K562 (cell line): ENCODE measurements at places on chromosomes 5 and 9. TPM values are rescaled to one million over a fixed set of nuclear protein-coding genes. Genes with fewer than 3 reads are reported as not detected.
A peak's percentile ranks its signal among the peaks of the same experiment; 100 is the strongest.

GRCh38 chr5:16585041-16585667 lies 31.6 kb downstream of the RETREG1 start:
- no peak overlapping the region for H3K27ac ChIP-seq
- H3K4me3 ChIP-seq = no peak overlapping the region
- H3K4me1 ChIP-seq = no peaks in the 10 kb centered on the region
- H3K36me3 ChIP-seq = no peaks in the 10 kb centered on the region

The PCDHGB3 gene
- total RNA-seq = 0.07 and 0.16 TPM in 2 replicates

The STPG3 gene
- not detected in 2 replicates for total RNA-seq

GRCh38 chr5:91219091-91219802 lies 163.9 kb downstream of the ARRDC3 start:
- H3K4me1 ChIP-seq = no peaks in the 10 kb centered on the region
- peak; percentile 30 for DNase-seq
- no peaks in the 10 kb centered on the region for H3K27me3 ChIP-seq
- H3K27ac ChIP-seq = peak overlapping the region; percentile 50; the same call in 1 of the 3 replicates

DNA sequence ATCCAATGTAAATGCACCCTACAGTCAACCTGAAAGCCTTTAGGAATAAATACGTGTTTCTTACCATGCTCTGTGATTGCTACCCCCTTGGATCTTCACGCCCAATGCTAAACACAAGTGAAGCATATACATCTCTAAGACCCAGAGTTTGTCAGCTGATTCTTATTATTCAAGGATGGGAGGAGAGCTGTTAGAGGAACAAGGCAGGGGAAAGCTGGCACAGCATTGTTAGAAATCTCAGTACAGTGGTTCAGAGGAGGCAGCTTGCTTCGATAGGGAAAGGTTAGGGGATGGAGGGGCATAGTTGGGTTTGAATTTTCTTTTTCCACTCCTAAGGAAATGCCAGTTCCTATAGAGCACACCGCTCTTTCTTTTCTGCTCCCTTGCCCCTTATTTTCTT lies 16.7 kb upstream of the TAF11L2 start:
- no peaks in the 10 kb centered on the region for H3K36me3 ChIP-seq
- H3K27me3 ChIP-seq = no peaks in the 10 kb centered on the region
- no peak overlapping the region for H3K27ac ChIP-seq
- no peaks in the 10 kb centered on the region for H3K4me1 ChIP-seq
- DNase-seq = no peak

- no peak overlapping the region for H3K4me3 ChIP-seq
- H3K4me1 ChIP-seq = peaks cover 3% of the 10 kb centered on the region
- no peaks in the 10 kb centered on the region for H3K27me3 ChIP-seq
- peaks cover 68% of the 10 kb centered on the region; the same call in 2 of the 3 replicates for H3K36me3 ChIP-seq
- no peak for DNase-seq
Observed at GRCh38 chr5:54411176-54411575, 44.3 kb upstream of the HSPB3 start.

DNA sequence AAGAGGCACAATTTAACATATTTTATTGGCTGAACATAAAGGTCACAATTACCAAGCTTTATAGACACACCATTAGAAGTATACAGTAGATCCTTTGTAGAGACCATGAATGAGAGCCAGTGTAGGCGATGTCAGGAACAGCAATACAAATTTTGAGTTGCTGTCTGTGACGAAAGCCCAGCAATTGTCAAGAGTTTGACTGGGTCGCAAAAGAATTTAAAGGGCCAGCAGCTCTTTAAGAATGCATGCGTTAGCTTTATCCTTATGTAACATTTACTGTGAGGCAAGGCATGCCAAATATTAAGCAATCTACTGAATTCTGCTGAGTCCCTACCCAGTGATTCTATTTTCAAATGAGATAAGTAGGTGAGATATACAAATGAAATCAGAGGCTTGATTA lies 236.9 kb downstream of the ARRDC3 start:
- H3K4me3 ChIP-seq = no peak overlapping the region
- H3K36me3 ChIP-seq = no peaks in the 10 kb centered on the region
- H3K4me1 ChIP-seq = no peaks in the 10 kb centered on the region
- no peak overlapping the region for H3K27ac ChIP-seq

DNA sequence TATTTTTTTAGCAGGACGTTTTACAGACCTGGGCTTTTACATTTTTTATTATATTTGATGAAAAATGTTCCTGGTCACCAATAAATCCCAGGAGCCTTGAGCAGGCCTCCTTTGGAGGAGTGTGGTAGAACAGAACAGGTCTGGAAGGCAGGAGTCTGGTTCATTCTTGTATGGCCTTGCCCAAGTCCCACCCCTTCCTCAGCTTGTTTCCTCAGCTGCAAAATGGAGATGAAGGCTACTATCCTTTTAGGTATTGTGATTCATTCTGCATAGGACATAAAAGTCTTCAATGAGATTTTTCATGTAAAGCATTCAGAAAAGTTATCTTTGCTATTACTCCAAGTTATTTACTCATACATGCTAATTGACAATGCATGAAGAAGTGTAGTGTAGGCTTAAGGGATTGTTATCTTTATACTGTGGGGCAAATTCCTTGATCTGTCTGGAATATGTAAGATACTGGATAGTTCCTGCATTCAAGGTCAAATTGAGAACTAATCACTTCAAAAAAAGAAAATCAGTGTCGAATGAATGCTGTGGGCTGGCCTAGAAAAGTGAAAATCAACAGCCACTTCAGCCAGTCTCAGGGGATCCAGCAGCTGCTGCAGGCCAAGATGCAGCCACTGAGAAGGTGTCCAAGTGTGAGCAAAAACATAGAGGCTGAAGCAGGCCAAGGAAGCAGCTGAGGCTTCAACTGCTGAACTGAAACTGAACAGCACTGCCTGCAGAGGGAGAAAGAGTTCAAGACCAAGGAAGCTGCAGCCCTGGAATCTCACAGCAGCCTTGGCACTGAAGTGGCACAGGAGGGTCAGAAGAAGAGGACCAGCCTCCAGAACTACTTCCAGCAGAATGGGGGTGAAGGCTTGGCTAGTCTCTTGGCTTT lies 15.5 kb upstream of the SLC36A3 start:
- no peak overlapping the region for H3K4me3 ChIP-seq
- H3K4me1 ChIP-seq = no peaks in the 10 kb centered on the region
- no peaks in the 10 kb centered on the region for H3K36me3 ChIP-seq
- no peak for DNase-seq

The TCERG1 gene
- 126 and 128 TPM in 2 replicates for total RNA-seq

GRCh38 chr9:136629879-136630661 lies 32.6 kb upstream of the EGFL7 start:
- no peak overlapping the region for H3K27ac ChIP-seq
- no peaks in the 10 kb centered on the region for H3K36me3 ChIP-seq
- H3K27me3 ChIP-seq = peaks cover 12% of the 10 kb centered on the region; the same call in 1 of the 2 replicates
- peak; percentile 72 for DNase-seq
- H3K4me3 ChIP-seq = no peak overlapping the region

The PLEKHG4B gene
- 0.02 and 0.04 TPM in 2 replicates for total RNA-seq

- peaks cover 10% of the 10 kb centered on the region; the same call in 1 of the 3 replicates for H3K36me3 ChIP-seq
- DNase-seq = peak; percentile 53
- H3K27me3 ChIP-seq = no peaks in the 10 kb centered on the region
Observed at GRCh38 chr9:4741365-4742089, 525 bp upstream of the AK3 start.

DNA sequence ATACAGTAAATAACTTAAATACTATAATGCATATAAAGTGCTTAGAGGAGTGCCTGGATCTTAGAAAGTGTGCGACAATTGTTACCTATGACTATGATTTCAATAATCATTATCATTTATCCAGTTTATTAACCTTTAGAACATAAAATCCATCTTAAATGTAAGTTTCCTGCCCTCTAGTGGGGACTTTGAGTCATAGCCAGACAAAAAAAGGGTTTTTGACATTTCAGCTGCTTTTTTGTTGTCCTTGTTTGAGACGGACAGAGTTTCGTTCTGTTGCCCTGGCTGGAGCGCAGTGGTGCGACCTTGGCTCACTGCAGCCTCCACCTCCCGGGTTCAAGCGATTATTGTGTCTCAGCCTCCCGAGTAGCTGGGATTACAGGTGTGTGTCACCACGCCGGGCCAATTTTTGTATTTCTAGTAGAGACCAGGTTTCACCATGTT lies 9.7 kb upstream of the C9orf152 start:
- DNase-seq = peak; percentile 24
- H3K4me3 ChIP-seq = no peak overlapping the region
- H3K36me3 ChIP-seq = no peaks in the 10 kb centered on the region
- peaks cover 18% of the 10 kb centered on the region for H3K27me3 ChIP-seq

The IFNA2 gene
- not detected in 2 replicates for total RNA-seq

GRCh38 chr9:13529321-13530104 lies 250.0 kb upstream of the MPDZ start:
- no peaks in the 10 kb centered on the region for H3K4me1 ChIP-seq
- H3K27me3 ChIP-seq = no peaks in the 10 kb centered on the region
- DNase-seq = no peak
- no peak overlapping the region for H3K27ac ChIP-seq

GRCh38 chr5:22351178-22351577 lies 502.0 kb downstream of the CDH12 start:
- no peak for DNase-seq
- H3K36me3 ChIP-seq = no peaks in the 10 kb centered on the region
- H3K4me3 ChIP-seq = no peak overlapping the region
- no peaks in the 10 kb centered on the region for H3K27me3 ChIP-seq
- H3K27ac ChIP-seq = no peak overlapping the region
- H3K4me1 ChIP-seq = no peaks in the 10 kb centered on the region

The KIF27 gene
- total RNA-seq = 0.85 and 0.98 TPM in 2 replicates

DNA sequence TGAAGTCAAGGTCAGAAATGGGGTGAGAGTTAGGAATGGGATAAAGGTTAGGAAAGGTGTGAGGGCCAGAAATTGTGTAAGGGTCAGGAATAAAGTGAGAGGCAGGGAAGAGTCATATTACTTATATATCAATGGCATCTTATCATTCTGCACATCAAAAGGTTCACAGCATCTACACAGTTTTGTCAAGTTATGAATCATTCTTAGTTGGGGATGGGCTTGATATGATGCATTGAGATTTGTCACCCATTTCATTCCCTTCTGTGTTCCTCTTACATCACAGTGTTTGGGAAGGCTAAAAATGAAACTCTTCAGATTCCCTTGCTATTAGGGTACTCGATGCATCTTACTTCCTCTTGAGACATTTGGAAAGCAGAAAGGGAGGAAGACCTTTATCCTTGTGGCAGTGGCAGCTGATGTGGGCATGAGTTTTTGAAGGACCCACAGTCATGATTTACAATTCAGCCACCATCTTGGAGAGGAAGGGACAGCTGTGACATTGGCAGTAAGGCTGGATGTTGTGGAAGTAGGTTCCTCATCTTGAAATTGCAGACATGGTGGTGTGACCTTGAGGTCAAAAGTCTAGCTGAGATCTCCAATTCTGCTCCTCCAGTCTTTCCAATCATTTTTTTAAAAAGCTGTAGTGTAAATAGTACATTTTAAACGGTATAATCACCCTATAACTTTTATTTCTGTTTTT lies 24.2 kb upstream of the NPR3 start:
- H3K27me3 ChIP-seq = no peaks in the 10 kb centered on the region
- no peak overlapping the region for H3K27ac ChIP-seq
- no peak for DNase-seq
- no peaks in the 10 kb centered on the region for H3K36me3 ChIP-seq

- no peaks in the 10 kb centered on the region for H3K36me3 ChIP-seq
- H3K27ac ChIP-seq = no peak overlapping the region
- H3K4me1 ChIP-seq = no peaks in the 10 kb centered on the region
- H3K4me3 ChIP-seq = no peak overlapping the region
- no peaks in the 10 kb centered on the region; the same call in 2 of the 3 replicates for H3K27me3 ChIP-seq
Observed at GRCh38 chr9:89621031-89621430, 16.2 kb downstream of the GADD45G start.

DNA sequence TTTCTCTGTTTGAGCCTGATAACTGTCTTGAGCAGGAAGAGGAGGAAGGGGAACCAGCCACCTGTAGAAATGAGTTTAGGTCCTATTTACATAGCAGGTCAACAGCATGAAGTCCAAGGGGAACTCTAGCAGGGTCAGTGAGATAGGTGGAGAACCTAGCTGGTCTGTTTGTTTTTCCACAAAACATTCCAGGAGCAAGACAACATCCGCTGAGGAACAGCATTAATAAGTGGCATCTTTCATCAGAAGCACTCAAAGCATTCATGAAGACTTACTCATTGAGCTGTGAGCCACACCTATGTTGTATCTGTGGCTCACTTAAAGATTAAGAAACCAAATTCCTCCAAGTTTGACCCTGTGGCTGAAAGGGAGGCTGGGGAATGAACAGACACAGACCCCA lies 115.9 kb downstream of the ACTBL2 start:
- no peaks in the 10 kb centered on the region for H3K36me3 ChIP-seq
- H3K4me3 ChIP-seq = no peak overlapping the region
- no peak overlapping the region for H3K27ac ChIP-seq
- H3K27me3 ChIP-seq = no peaks in the 10 kb centered on the region

- H3K4me1 ChIP-seq = no peaks in the 10 kb centered on the region
- no peak for DNase-seq
- no peak overlapping the region for H3K4me3 ChIP-seq
Observed at GRCh38 chr5:178808886-178809285, 50.9 kb upstream of the ZNF354B start.

- peak overlapping the region; percentile 68 for H3K4me3 ChIP-seq
- DNase-seq = no peak
- peak overlapping the region; percentile 43 for H3K27ac ChIP-seq
Observed at GRCh38 chr5:180807654-180808414, 5.2 kb upstream of the MGAT1 start.

- H3K36me3 ChIP-seq = no peaks in the 10 kb centered on the region
- peaks cover 5% of the 10 kb centered on the region; the same call in 1 of the 3 replicates for H3K27me3 ChIP-seq
- H3K27ac ChIP-seq = no peak overlapping the region
- H3K4me1 ChIP-seq = no peaks in the 10 kb centered on the region; the same call in 1 of the 2 replicates
- no peak overlapping the region for H3K4me3 ChIP-seq
Observed at GRCh38 chr5:54772684-54773083, 212.7 kb downstream of the ESM1 start.

GRCh38 chr5:10460252-10460906 lies 18.7 kb downstream of the ROPN1L start:
- H3K27ac ChIP-seq = no peak overlapping the region
- H3K27me3 ChIP-seq = peaks cover 64% of the 10 kb centered on the region
- no peak for DNase-seq
- H3K36me3 ChIP-seq = no peaks in the 10 kb centered on the region
- H3K4me1 ChIP-seq = no peaks in the 10 kb centered on the region

DNA sequence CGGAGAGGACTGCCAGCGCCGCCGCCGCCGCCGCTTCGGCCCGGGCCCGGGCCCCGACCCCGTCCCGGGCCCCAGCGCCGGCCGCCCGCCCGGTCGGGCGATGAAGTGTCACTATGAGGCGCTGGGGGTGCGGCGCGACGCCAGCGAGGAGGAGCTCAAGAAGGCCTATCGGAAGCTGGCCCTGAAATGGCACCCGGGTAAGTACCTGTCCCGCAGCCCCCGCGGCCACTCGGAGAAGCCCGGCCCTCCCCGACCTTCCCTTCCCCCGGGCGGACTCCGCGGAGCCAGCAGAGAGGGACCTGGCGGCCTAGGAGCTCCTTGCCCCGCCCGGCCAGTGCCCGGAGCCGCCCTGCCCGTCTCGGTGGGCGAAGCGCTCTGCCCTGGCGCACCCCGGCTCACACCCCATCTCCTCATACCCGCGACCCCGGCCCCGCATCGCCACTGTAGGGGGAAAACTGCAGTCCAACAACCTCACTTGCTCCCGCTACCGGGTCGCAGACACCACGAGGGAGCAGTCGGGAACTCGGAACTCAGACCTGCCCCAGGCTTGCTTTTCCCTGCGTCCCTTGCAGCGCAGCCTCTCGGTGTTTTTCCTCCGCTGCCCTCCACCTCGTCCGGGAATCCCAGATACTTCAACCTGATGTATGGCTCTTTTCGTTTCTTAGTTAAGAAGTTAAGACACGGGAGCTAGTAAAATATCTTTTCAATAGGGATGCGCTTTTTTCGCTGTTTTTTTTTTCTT lies 532 bp downstream of the DNAJC21 start:
- H3K4me3 ChIP-seq = peak overlapping the region; percentile 84
- peaks cover 18% of the 10 kb centered on the region; the same call in 2 of the 3 replicates for H3K4me1 ChIP-seq
- H3K36me3 ChIP-seq = peaks cover 62% of the 10 kb centered on the region
- peak; percentile 84 for DNase-seq
- peak overlapping the region; percentile 85 for H3K27ac ChIP-seq
- no peaks in the 10 kb centered on the region for H3K27me3 ChIP-seq
